ENCODE measurements at places on chromosomes 6 and 20.

DNA sequence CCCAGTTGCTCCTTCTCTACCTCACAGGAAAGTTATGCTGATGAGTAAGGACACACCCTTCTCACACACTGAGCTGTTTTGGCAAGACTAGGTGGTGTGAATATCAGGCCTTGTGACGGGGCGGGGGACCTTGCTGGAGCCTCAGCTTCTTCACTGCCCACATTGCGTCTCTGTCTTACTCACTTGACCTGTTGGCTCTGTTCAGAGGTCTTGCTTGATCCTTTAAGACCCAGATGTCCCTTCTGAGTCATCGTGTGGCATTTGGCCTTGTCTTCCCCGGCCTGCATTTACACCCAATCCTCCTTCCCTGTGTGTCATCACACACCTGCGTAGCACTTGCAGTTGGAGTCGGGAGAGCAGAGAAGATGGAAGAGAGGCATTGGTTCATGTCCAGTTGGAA, 8.3 kb upstream of the PRND start:
- DNase-seq, result no peak

- no peak for DNase-seq
Observed at GRCh38 chr6:119294984-119295383, 54.6 kb downstream of the MAN1A1 start.

DNA sequence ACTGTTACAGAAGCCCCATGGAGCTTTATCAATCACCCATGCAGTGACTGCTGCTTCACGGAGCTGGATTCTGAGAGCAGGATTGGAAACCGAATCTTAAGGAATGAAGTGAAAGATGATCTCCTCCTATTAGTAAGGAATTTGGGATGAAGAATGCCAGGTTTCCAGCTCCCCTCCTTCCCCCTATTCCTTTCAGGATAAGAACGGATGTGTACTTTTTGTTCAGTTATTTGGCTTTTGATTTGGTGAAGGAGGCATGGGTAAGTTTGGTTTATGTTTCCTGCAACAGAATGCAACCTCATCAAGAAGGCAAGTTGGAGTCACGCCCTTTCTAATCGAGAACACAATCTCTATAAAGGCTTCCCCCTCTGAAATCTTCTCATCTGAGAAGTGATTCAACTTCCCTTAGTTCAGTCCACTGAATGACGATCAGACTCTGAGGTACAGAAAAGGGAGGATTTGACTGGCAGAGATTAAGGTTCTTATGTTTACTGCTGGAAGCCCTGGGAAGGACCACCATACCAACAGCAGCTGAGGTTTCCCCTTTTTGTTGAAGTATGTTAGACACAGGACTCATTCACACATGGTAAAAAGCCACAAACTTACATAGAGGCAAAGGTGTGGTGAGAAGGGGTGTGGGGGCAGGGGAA, 5.5 kb downstream of the ELMO2 start:
- no peak for DNase-seq

DNA sequence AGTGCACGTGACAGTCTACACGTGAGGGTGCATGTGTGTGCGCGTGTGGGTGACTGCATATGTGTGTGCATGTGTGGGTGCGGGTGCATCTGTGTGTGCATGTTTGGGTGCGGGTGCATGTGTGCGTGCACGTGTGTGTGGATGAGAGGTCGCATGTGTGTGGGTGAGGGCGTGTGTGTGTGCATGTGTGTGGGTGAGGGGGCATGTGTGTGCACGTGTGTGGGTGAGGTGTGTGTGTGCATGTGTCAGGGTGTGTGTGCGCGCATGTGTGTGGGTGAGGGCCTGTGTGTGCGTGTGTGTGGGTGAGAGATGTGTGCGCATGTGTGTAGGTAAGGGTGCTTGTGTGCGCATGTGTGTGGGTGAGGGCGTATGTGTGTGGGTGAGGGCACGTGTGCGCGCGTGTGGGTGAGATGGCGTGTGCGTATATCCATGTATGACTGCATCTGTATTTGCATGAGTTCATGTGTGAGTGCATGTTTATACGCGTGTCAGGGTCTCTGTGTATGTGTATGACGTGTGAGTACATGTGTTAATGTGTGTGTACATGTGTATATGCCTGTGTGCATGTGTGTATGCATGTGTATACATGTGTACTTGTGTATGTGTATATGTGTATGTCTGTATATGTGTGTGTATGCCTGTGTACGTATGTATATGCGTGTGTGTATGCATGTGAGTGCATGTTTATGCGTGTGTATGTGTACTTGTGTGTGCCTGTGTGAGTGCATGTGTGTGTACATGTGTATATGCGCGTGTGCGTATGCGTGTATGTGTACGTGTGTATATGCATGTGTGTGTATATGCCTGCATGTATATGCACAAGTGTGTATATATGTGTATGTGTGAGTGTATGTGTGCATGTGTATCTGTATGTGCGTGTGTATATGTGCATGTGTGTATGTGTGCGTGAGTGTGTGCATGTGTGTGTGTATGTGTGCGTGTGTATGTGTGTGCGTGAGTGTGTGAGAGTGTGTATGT, 4.1 kb upstream of the LIME1 start:
- no peak for DNase-seq

GRCh38 chr20:44832724-44833123, 22.4 kb upstream of the RIMS4 start:
- DNase-seq, result no peak

DNA sequence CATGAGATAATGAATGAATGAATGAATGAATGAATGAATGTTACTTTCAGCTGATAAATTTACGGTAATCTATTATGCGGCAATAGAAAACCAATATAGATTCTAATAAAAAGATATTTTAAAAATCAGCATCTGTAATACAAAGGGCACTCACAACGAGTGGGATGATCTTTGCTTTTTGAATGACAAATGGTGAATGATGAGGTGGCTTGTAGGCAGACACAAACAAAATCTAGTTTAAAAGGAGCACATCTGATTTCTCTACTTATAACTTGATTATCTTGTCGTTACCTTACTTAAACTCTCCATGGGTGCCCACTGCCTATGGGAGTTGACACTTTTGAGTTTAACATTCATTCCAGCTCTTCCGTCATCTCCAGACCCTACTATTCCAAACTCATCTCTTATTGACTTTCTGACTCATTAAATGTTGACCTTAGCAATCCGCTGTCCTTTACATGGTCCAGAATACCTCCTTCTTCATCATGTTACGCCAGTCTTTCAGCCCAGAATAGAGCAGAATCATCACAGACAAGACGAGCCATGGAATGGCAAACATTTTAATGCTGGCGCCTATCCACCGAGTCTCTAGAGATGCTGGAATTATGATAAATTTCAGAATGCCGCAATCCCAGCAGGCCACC, 41.3 kb downstream of the NHLRC1 start:
- DNase-seq, result no peak

DNA sequence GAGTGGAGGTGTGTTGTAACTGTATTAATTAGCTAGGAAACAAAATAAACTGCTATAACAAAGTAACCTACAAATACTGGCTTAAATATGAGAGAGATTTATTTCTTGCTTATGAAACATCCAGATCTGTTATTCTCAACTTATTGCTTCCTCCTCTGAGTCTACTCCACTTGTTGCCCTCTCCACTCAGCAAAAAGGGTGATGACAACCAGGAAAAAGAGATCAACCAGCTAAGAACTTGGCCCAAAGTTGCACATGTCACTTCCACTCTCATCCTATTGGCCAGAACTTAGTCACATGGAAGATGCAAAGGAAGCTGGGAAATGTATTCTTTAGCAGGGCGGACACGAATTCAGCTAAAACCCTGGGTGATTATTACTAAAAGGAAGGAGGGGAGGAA, 5.2 kb upstream of the TP53RK start:
- no peak for DNase-seq

DNA sequence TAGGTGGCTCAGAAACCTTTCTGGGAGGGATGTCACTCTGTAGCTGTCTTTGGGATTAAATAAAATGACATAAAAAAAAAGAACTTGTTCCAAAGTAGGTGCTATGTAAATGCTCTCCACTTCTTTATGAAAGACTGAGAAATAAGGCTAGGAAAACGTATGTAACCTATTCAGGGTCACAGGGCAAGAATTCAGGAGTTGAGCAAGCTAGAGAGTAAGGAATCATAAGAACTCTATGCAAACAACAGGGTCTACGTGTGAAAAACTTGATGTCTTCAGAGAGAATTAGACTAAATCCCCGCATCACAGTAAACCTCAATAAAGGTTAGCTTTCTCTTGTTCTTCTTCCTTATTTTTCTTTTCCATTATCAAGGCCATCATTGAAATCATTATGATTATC, 59.2 kb downstream of the LAMA4 start:
- DNase-seq, result no peak

GRCh38 chr6:11810039-11810541, 31.5 kb upstream of the ADTRP start:
- DNase-seq, result peak; percentile 71

DNA sequence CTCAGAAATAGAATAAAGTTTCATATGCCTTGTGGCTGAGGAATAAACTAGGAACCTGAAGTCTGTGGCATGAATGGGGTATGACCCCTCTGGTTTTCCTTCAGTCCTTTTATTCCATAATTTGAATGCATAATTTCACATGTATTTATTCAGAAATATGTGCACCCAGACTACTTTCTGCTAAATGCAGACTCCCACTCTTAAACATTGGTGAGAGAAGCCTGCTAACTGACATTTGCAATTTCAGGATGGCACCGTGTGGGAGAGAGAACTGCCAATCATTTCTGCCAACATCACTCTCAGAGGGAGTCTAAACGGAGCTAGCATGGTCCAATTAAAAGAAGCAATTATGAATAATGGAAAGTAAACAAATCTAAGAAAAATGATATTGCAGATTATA, 141.3 kb downstream of the ADGRB3 start:
- no peak for DNase-seq

- DNase-seq, result no peak
Observed at GRCh38 chr6:87282743-87283142, 39.6 kb upstream of the SMIM8 start.

DNA sequence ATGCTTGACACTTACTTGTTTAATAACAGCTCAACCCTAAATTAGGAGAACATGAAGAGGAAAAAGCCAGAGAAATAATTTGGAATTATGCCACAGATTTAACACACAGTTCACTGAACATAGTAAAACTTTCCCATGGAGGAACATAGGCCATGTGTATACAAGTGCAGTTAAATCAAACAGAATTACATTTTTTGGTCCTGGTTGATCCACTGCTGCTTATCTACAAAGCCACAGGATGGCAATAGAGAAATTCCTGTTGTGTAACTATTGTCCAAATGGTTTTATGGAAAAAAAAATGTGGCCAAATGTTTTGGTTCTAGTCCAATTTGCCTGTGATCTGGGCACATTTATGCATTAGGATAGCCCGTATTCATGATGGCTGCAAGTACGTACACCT, 136.8 kb downstream of the ALDH8A1 start:
- no peak for DNase-seq

GRCh38 chr6:2695454-2696095, 55.1 kb downstream of the MYLK4 start:
- peak; percentile 39 for DNase-seq

- peak; percentile 45 for DNase-seq
Observed at GRCh38 chr6:27295301-27296079, 16.6 kb downstream of the POM121L2 start.

DNA sequence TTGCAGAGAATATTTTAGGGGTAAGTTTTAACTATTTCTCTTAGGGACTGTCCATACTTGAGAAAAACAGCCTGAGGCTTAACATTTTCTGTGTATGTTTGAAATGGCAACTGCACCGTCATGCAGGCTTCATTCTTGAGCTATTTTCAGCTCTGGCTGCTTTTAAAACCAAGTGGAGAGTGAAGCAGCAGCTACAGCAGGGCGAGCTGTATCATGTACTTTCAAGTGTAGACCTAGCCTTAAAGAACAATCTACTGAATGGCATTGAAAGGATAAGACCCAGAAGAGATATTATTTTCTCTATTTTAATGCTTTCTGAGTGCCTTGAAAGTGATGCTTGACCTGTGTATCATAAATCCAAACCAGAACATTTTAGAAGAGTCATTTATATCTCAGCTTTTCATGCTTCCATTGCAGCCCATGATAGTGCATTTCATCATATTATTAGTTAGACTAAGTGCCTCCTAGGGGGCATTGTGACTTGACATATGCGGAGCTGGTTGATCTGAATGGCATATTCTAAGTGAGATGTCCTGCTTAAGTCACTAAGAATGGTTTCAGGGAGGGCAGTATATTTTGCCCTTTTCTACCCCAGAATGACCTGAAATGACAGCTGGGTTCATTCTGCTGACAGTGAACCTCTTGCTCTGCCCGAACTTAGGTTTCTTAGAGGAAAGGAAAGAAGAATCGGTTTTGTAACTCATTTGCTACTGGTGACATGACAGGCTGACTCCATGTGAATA, 85.3 kb downstream of the NKAIN2 start:
- DNase-seq, result no peak

DNA sequence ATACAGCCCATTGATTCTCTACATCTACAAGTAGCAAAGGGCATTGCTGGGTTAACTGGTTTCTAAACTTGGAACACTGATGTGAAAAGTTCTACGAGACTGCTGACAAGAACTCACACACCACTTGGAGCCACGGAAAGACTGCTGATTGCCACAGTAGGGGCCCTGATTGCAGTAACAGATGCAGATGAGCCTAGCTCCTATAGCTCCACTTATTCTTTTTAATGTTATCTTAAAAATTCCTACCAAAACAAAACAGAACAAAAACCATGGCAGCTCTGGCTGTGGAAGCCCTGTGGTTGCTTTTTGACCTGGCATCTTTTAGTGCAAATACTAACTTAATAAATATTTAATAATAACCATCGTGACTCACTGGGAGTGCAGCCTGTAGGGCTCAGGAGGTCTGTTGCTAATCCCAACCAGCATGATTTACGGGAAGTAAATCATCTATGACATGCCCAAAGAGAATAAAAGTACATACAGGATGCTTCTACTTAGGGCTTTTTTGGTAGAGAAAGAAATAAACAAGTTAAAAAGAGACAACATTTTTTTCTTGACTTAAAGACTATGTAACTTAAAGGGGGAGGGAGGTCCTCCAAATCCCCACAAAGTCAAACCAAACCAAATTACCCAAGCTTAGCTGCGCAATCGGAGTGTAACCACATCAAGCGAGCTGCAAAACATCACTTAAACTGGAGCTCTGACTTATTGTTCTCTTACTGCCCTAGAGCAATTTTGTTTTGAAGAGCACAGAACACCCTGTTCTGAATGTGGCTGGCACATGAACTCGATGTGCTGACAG, 87.2 kb downstream of the FKBP5 start:
- peak; percentile 92 for DNase-seq

Measured in foreskin melanocyte (primary cell).